ENCODE measurements at places on chromosomes 5 and 9.

DNA sequence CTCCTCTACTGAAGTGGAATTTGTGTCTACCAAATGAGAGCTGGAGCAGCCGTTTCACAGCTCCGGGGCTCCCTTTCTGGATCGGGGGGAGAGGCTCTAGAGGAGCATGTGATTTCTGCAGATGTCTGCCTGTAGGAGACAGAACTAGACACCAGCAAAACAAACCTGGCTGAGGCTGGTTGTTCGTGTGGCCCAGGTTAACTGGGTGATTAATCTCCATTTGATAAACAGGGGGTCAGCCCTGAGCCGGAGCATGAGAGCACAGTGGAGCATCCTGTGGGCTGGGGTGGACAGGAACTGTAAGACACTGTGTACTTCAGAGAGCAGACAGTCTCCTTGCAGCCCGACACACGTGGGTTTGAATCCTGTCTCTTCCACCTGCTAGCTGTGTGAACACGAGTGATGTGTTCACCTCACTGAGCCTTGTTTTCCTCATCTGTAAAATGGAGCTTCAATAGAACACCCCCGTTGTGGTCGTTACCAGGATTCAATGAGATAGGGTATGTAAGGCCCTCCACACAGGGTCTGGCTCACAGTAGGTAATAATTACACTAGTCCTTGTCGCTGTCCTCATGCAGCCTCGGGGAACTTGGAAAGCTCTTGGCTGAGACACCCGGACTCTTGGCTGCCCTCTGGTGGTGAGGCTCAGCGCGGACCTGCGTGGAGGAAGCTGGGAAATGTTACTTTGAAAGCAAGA, 12.9 kb downstream of the CXCL14 start:
- DNase-seq, result peak; percentile 75

DNA sequence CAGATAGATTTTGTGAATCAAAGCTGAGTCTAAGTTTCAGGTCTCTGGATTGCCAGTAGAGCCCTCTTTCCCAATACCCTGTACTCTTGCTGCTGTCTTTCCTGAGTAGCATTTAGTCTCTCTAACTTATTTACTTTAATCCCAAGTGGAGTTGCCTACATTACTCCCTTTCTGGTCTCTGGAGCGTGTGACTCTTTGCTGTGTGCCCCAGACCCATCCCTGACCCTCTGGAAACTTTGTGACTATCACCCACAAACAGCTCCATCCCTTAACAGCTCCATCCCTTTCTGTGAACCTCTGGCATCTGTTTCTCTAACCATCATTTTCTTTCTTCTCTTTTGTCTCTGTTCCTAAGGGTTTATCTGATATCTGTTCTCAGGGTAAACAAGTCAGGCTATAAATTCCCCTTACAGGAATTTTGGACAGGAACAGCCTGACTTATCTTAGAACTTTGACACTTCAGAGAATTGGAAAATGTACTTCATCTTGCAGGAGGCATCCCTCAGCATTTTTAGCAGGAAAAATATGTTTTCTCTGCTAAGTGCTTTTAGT, 1167.1 kb upstream of the SEMA6A start:
- DNase-seq, result no peak

- peak; percentile 62 for DNase-seq
These were observed at the start of gene PARP8 for GRCh38 chr5:50666261-50667022. Gene PARP8 (plus strand): TSS chr5:50666637. CDS start chr5:50667096, 459 bp downstream.

DNA sequence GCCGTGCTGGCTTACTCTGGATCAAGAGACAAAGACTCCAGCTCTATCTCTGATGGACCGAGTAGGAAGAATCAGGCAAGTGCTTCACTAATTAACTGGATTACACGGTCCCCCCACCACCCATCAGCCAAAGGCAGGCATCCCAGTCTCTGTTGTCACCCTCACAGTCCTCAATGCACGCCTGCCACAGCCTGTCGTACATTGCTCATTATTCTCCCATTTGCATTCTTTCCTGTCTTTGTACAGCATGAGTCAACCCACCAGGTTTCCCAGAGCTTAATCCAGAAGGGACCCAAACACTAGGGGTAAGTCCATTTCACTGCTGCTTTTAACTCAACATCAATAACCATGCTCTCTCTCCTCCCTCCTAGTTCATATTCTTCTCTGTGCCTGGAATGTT, 44.4 kb downstream of the PCA3 start:
- no peak for DNase-seq

- DNase-seq, result no peak
These were observed 176.7 kb upstream of the FGF10 start for GRCh38 chr5:44565902-44566301.

DNA sequence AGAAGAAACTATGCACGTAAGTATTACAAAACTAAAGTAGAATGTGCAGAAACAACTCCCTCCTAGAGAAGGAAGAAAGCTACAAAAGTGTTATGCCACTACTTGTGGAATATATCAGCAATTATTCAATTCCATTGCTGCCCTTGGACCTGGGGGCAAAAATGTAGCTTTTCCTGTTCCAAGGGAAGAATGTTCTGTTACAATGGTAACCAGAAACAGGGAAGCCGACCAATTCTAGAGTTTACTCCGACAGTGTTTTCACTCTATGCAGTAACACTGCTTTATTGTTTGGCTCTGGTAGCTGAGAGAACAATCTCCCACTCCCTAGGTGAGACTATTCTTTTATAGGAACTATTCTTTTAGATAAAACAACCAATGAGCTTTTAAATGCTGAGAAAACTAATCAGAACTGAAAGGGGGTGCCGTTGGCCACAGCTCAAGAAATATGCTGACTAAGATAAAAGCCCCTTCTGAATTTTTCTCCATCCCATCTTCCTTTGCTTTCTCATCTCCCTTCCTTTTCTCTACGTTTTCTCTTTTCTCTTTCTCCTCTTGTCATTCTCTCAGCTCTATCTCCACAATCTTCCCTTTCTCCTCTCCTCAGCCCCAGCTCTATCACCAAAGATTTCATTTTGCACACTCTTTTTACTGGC, 54.1 kb downstream of the SLC1A3 start:
- DNase-seq, result no peak

DNA sequence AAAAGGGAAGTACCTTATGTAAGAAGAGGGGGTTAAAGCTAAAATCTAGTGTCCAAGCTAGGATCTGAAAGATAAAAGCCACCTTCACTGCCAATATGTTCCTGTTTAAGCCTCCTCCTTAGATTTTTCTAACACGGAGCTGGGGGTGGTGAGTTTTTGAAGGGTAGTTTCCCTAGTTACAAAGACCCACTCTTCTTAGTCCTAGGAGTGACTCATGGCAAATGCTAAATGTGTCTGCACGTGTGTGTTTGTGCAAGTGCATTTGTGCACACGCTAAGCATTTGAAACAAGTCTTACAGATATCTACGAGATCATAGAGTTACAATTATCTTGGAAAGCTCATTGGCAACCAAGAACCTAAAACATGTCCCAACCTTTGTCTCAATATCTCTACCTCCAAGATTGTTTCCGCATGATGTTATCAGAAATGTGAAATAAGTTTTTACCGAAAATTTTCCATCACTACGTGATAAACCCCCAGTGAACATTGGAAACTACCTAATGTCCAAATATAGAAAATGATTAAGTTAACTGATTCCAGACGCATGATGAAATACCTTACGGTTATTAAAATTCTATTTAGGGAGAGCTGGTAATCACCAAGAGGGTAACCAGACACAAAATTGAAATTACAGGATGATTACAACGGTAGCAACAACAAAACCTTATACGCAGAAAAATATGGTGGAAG, 78.0 kb upstream of the HRH2 start:
- no peak for DNase-seq

- DNase-seq, result no peak
These were observed 118.7 kb downstream of the LPAR1 start for GRCh38 chr9:110919609-110920008.

GRCh38 chr5:131505237-131505908, 129.7 kb downstream of the RAPGEF6 start:
- DNase-seq, result no peak

- DNase-seq, result no peak
These were observed 35.3 kb upstream of the CLPTM1L start for GRCh38 chr5:1380011-1380817.

GRCh38 chr5:89535411-89535810, 652.4 kb upstream of the MEF2C start:
- DNase-seq, result no peak

GRCh38 chr9:119789987-119790386, 420.8 kb upstream of the BRINP1 start:
- no peak for DNase-seq

DNA sequence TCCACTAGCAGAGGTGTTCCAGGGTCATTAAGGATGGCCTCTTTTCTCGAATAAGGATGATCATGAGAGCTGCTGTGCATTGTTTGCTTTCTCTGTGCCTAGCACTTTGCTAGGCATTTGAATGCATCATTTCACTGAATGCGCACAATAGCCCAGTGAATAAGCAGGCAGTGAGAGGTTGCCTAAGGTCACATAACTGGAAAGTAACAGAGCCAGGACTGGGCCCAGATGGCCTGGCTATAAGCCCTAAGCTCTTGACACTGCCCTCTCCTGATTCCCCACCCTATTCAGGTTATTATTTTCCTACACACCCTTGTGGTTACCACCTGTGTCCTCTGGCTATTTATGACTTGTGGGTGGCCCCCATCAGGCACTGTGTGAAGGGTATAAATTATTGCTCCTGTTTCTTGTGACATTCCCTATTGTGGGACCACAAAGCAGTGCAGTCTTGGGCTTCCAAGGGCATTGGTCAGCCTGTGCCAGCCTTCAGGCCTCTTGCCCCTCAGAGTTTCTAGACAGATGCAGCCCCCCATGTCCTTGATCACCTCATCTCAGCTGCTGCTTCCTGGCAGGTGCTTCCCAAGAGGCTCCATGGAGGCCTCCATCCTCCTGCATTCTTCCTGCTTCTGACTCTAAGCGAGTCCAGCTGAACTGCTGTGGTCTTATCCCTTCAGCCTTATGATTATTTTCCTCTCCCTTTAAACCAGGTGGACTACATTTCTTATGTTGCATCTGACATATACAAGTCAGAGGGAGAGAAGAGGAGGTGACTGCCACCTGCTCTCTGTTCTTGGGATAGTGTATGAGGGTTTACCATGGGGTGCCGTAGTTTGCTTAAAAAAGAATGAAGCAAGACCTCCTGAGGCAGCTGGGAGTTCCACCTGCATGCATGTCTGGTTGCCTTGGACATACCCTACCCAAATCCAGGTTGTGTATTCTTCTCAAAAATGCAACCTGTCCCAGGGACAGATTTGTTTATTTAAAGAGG, 47.6 kb downstream of the ANGPTL2 start:
- DNase-seq, result no peak

- no peak for DNase-seq
These were observed 66.2 kb upstream of the WDR41 start for GRCh38 chr5:77558266-77558665.

DNA sequence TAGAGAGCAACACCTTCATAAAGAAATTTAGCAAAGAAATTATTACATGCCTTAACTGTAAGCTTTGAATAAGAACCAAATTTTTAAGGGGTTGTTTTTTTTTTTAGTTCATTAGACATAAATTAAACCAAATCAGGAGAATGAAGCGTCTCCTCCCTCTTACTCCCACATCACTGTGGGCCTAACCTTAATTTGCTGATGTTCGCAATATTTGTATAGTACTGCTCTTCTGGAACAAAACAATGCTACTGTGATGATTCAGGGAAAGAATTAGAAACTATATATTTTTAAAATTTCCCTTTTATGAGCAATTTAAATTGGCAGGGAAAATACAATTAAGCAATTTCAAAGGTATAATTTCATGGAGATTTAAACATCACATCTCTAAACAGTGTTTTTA, 275.0 kb upstream of the C9orf72 start:
- DNase-seq, result no peak

GRCh38 chr5:139105621-139106071, 92.5 kb downstream of the SIL1 start:
- no peak for DNase-seq

DNA sequence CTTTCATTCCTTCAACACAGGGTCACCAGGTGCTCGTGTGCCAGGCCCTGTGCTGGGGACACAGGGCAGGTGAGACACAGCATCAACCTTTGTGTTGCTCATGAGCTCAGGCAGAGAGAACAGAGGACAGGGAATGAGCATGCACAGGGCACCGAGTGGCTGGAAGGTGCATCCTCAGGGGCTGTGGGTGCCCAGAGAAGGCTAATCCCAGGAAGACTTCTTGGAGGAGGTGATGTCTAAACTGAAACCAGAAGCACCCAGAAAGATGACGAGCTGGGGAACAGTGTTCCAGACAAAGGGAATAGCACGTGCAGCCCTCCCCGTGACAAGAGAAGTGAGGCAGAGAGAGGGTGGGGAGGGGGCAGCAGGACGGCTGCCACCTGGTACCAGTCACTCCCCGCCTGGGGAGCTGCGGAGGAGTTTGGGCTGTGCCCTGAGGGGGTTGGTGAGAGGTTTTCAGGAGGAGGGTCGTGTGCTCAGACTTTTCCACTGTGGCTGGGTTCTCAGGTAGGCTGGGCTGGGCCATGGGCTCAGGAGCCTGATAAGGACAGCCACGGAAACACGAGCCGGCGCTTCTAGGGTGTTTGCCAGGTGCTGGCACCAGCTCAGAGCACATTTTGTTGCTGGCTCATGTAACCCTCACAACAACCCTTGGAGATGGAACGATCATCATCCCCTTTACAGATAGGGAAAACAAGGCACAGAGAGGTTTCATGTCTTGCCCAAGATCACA, 46.0 kb downstream of the HMCN2 start:
- no peak for DNase-seq

- DNase-seq, result no peak
These were observed 59.1 kb downstream of the SECISBP2 start for GRCh38 chr9:89377411-89377810.

DNA sequence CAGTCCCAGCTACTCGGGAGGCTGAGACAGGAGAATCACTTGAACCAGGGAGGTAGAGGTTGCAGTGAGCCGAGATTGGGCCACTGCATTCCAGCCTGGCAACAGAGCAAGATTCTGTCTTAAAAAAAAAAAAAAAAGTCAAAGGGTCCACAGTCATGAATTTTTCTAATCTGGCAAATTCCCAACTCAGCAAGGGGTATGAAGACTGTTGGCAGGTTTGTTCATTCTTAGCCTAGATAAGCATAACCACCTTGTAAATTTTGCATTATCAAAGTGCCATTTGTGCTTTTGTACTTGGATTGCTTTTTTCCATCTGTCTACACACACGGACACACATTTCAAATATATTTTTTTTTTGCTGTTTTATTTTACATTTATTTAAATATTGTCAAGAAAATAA, 299.8 kb upstream of the NUDT12 start:
- no peak for DNase-seq

- DNase-seq, result no peak
These were observed 20.0 kb upstream of the SPATA31E1 start for GRCh38 chr9:87862536-87863268.

DNA sequence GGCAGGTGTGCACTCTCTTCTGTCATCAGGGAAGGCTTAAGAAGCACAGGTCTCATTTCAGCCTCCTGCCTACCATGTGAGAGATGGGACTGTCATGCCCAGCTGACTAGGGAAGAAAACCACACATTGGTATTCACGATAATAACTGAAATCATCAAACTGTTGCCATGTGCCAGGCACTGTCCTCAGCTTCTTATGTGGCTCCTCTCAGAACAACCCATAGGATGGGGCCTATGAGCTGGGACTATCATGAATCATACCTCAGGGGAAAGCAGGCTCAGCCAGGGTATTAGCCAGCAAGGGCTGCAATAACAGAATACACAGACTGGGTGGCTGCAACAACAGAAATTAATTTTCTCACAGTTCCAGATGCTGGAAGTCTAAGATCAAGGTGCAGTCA, 3.3 kb downstream of the AFAP1L1 start:
- no peak for DNase-seq
